ENCODE measurements at places on chromosomes 16 and 17.
A peak's percentile ranks its signal among the peaks of the same experiment; 100 is the strongest.

DNA sequence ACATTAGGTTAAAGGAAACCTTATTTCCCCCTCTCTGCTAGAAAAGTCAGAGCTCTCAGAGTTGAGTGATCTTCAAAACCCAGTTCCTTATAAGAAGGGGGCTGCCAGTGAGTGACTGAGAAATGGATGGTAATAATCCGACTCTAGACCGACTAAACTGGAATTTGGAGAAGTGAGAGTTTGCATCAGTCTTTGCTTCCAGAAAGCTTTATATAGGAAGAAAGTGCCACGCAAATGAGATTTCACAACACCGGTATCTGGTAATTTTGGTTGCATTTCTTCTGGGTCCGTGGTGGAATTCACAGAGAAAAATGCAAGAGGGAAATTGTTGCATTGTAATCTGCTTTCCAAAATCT lies 271.4 kb downstream of the MAF start:
- no peak for DNase-seq

DNA sequence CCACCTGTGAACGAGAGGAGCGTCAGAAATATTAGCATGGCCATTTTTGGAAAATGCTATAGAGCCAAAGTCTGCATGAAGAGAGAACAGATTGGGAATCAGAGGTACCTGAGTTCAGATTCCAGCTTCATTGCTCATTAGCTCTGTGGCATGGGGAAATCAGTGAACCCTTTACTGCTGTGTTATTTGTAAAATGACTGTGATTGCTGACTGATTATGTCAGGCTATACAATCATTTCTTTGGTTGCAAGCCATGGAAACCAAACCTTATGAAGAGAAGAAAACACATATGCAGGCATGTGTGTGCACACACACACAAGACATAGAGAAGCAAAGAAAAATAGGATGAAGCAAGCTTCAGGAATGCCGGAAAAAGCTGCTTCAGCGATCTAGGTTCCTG lies 101.4 kb upstream of the HSBP1 start:
- DNase-seq: no peak

DNA sequence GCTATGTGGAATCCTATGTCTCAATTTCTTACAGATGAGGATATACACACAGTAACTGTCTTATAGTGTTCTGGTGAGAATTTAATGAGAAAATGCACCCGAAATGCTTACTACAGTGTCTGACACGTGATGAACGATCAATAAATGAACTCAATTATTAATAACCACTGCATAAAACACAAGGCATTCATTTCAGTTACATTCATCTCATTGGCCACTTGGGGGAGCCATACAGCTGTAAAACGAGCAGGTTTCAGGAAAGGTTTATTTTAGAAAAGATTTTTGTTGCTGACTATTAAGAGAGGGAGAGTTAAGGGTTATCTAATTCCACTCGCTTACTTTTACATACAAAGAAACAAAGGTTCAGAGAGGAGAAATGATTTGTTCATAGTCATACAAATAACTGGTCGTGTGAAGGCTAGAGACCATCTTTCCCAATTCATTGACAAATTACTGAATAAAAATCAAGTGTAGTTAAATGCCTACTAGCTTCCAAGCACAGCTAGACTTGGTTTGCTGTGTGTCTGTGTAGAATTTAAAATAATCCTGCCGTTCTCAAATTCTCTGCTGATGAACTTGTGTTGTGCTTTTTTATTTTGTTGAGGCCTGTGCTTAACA lies 160.1 kb downstream of the MAP2K4 start:
- DNase-seq: peak; percentile 12

GRCh38 chr16:67407176-67407787 lies 9.0 kb downstream of the ZDHHC1 start:
- DNase-seq: no peak

GRCh38 chr16:84268291-84269040 lies 26.2 kb upstream of the WFDC1 start:
- DNase-seq: no peak

GRCh38 chr17:4566785-4567184 lies 6.4 kb upstream of the GGT6 start:
- DNase-seq: peak; percentile 83

GRCh38 chr17:74815550-74816370 lies 39.6 kb upstream of the NAT9 start:
- DNase-seq: no peak

- peak; percentile 77 for DNase-seq
Observed at GRCh38 chr16:1379304-1380076, 27.8 kb downstream of the GNPTG start.

DNA sequence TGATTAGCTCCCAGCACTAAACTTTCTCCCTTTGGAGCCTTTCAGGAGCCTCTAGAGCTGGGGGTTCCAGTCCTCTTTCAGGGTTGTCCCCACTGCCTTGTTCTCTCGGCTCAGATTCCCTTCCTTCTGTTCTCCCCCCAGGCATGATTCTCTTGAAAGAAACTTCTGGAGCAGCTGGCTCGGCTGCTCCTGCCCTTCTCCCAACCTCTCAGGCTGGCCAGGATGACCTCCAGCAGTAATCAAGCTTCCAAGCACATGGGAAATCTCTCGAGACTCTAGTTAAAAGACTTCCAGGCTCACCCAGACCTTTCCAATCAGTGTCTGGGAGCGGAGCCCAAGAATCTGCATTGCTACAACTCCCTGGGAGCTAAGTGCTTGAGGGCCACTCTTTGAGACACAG lies 3.6 kb downstream of the SDK2 start:
- no peak for DNase-seq

- DNase-seq: no peak
Observed at GRCh38 chr17:73160980-73161630, 3.7 kb upstream of the SSTR2 start.

- DNase-seq: no peak
Observed at GRCh38 chr16:56608876-56609462, 585 bp downstream of the MT2A start.

- no peak for DNase-seq
Observed at GRCh38 chr17:55518510-55518909, 7.3 kb upstream of the SMIM36 start.

Measured in H54 (cell line).